ENCODE measurements at places on chromosomes 5 and 9.

GRCh38 chr5:134245101-134245604 is 19.3 kb upstream of the PPP2CA start:
- no peak for DNase-seq

GRCh38 chr5:10675177-10675700 is 85.8 kb downstream of the DAP start:
- DNase-seq = no peak

- no peak for DNase-seq
Measured at GRCh38 chr9:114027863-114028465, 50.1 kb downstream of the AMBP start.

DNA sequence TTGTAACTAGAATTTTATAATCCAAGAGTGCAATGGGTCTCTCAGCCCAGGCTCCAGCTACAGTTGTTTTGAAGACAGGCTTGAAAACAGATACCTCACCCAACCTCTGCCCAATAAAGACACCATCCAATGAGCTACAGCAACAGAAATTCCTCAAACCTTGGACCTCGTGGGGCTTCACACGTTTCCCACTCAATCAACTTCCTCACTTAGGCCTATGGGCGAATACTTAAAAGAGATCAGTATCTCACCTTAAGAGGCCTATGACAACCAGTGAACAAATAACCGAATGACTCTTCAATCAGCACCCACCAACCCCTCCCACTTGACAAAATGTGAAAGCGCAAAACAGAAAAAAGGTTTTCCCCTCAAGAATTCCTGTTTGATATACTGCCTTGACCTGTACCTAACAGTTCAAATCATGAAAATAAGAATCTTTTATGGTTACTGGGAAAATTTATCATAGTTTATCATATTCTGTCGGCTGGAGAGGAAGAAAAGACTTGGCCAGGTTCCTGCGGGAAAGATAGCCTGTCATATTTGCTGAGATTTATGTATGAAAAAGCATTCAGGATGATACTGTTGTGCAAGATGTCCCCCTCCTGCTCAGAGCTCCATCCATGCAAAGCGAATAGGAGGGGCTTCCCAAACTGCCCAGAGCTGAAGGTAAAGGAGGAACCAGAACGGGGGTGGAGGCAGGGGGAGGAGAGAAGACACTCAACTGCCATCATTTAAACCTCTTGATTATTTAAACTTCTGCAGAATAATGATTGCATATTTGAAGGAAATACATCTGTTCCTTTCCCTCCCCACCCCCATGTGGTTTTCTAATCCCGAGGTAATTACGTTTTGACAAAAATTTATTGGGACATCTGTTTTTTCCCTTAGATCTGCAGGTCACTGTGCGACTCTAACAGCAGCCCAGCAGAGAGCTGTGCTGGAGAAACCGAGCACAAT is 256.3 kb downstream of the NFIB start:
- DNase-seq = no peak

- DNase-seq = peak; percentile 18
Measured at GRCh38 chr9:96021551-96022444, 146.3 kb downstream of the ERCC6L2 start.

DNA sequence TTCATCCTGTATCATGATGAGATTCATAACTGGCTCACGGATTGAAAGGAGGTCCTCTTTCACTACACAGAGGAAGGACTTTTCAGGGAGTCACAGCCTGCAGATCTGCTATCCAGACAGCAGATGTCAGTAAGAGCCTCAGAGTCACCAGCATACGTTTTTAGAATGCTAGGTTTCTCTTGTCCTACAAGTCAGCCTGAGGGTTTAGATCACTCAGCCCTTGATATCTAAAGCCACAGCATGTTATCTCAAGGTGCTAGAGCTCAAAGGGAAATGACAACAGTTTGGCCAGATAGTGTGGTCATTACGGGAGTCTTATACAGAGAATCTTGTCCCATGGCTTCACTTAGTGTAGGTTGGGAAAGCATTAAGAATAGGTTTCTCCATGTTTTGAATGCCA is 30.9 kb upstream of the SLC46A2 start:
- DNase-seq = no peak

- no peak for DNase-seq
Measured at GRCh38 chr5:34944044-34944443, 14.7 kb downstream of the DNAJC21 start.

- no peak for DNase-seq
Measured at GRCh38 chr5:76386360-76386759, 16.7 kb upstream of the IQGAP2 start.

DNA sequence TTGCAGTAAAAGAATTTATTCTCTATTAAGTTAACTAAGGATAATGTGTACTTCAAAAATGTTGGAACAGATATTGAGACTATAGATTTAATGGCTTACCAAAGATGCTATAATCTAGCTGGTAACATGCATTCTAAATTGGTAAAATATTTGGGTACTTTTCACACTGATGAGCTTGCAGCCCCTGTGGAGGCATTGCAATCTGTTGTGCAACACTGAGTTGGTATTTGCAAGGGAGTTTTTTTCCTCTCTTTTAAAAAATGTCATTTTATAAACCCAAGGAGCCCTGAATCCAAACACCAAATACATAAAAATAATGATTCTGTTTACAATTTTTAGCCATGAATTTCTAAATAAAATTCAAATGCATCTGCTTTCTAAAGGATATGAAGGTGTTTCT is 944.8 kb downstream of the DTWD2 start:
- DNase-seq = no peak

GRCh38 chr9:38690574-38690973 is 29.4 kb downstream of the FAM240B start:
- no peak for DNase-seq

DNA sequence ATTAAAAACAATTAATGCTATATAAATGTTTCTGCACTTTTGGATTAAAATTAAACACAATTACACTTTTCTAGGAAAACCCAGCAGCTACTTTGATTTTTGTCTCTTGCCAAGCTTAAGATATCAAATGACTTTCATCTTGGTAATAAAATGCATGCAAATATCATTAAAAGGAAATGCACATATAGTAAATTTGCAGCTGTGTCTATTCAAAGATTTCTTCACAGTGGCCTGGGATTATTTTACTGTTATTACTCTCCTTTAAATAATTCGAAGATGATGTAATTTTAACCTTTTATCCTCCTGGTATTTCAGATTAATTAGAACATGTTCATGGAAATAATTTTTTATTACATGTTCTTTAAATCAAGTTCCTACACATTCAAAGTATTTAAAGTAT is 529.5 kb upstream of the RGMB start:
- no peak for DNase-seq

DNA sequence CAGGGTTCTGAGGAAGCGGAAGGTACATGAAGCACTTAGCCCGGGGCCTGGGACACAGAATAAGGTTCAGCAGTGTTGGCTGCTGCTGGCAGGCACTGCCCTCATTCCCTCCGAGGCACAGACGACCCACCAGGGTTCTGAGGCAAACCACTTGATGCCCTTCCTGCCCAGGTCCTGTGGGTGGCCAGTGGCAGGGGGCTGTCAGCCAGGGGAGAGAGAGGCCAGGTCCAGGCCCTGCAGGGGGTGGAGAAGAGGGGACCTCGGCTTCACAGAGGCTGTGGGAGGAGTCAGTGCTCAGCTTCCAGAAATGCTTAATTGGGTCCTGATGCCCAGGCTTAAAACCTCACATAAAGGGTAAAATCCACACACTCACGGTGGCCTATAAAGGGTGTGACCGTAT is 4.4 kb upstream of the ZDHHC12 start:
- DNase-seq = no peak

DNA sequence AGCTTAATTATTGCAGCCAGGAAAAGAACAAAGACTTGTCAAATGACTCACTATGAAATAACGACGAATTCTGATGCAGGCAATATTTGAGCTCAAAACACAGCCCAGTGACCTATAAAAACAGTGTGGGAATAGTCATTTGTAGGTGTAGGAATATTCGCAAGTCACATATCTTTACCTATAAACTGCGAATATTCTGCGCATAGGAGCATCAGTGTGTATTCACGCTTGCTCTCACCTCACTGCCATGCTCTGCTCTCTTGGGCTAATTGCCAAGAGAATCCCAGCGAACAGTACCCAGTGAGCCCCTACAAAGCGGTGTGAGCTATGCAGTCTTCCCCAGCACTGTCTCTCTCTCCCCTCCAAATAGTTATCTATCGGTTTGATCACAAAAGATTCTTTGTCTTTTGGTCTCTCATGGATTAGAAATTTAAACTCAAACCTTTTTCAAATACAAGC is 74.2 kb downstream of the ST8SIA4 start:
- DNase-seq = no peak

GRCh38 chr9:83449983-83450382 is 88.2 kb downstream of the FRMD3 start:
- no peak for DNase-seq

GRCh38 chr5:40515476-40515875 is 164.2 kb upstream of the PTGER4 start:
- no peak for DNase-seq

DNA sequence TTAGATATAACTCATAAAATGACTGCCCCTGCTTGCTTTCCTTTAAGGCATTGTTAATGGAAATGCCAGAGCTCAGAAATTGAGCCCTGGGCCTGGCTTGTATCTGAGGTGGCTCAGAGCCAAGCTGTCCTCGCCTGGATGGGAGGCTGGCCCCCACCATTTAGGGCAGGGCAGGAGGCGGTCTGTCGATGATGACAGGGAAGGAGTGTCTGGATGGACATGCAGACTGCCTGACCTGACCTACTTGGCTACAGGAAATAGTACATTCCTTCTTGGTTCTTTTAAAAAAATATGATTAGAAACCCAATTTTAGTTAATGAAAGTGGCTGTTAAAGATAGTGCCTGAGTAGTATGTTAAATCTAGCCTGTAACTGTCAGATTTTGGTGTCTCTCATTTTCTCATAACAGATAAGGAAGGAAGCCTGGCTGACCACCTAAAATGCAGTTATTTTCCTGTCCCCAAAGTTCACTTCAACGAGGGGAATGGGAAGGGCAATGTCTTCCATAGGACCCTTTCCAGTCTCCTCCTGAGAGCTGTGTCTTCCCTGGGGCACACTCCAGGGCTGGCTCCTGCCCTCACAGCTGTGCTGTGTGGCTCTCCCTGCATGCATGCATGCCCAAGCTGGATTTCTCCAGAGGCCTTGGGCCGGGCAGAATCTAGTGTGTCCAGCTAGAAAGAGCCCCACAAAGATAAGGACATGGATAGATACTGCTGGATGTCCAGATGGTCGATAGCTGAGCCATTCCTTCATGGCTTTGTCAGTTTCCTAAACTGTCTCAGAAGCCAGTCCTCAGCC is 42.3 kb downstream of the MACROH2A1 start:
- DNase-seq = peak; percentile 5

DNA sequence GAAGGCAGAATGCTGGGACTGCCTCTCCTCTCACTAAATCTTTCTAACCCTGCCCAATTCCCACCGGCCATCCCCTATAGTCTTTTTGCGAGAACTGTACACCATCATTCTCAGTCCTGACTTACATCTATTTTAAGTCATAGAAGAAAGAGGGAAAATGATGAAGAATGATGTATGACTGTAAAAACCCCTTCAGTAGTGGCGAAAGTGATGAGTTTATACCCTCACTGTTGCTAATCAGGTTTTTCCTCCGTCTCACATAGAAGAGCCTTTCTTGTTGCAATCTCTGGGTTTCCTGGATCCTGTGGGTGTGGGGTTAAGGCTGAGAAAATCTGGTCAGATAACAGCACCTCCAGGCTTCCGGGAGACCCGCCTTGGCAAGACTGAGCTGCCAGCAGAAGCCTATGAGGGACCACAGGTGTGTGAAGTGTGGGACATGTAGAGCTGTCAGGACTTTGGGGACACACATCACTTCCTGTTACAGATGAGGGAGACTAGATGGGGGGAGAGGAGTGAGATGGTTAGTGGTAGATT is 147.1 kb upstream of the SLC12A2 start:
- DNase-seq = no peak

Measured in hypothalamus (tissue), 51 donors.